ENCODE measurements at places on chromosomes 3 and 15.

GRCh38 chr3:117531078-117531767 lies 821.6 kb downstream of the TUSC7 start:
- DNase-seq, result no peak

DNA sequence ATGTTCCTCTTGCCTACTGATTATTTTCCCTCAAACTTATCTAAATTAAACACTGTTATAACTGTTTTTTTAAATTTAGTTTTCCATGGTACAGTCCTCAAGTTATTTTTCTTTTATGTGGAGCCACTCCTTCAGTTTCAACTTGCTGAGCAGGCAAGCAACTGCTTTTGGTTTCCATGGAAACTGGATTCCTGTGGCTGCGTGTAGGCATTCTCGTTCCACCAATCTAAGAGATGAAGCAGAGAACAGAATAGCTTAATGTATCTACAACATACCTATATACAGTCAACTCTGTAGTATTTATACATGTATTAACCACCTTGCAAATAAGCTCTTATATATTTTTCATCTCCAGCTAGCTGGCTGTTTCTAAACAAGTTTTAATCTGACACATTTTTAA lies 25.8 kb upstream of the ANXA2 start:
- DNase-seq, result no peak

GRCh38 chr3:160090653-160091052 lies 102.0 kb downstream of the IL12A start:
- DNase-seq, result no peak

DNA sequence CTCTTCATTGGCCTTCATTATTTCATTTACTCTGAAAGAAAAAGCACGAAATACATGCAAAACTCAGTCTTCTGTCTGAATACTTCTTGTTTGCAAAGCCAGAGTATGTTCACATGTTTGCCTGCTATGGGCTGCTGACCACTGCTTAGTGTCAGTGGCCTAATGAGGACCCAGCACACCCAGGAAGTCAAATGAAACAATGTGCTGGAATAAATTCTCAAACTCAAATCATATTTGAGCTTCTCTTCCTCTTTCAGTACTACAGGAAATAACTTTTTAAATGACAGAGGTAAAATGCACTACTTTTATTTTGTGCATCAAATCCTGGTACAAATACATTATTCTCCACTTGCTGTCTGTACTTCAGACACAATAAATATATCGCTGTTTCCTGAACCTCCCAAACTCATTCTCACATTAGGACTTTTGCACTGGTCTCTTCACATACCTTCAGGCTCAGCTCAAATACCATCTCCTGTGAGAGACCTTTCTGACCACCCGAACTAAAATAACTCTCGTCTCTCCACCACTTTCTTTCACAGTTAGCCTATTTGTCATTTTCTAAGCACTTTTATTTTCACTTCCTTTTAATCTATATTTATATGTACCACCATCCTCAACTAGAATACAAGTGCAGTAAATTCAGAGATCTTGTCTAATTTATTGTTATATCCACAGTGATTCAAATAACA lies 176.8 kb downstream of the TUSC7 start:
- DNase-seq, result no peak

DNA sequence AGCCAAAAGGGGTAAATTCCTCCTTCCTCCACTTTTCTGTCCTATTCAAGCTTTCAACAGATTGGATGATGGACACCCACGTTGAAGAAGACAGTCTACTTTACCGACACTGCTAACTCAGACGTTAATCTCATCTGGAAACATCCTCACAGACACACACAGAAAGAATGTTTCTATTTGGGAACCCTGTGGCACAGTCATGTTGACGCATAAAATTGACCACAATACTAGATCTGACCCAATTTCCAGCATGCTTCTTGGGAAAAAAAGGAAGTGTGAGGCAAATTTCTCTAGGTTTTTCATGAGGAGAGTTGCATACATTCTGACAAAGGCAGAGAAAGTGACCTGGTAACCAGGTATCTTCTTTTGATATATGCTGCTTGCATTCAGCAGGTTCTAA lies 594.1 kb downstream of the FGF12 start:
- no peak for DNase-seq

DNA sequence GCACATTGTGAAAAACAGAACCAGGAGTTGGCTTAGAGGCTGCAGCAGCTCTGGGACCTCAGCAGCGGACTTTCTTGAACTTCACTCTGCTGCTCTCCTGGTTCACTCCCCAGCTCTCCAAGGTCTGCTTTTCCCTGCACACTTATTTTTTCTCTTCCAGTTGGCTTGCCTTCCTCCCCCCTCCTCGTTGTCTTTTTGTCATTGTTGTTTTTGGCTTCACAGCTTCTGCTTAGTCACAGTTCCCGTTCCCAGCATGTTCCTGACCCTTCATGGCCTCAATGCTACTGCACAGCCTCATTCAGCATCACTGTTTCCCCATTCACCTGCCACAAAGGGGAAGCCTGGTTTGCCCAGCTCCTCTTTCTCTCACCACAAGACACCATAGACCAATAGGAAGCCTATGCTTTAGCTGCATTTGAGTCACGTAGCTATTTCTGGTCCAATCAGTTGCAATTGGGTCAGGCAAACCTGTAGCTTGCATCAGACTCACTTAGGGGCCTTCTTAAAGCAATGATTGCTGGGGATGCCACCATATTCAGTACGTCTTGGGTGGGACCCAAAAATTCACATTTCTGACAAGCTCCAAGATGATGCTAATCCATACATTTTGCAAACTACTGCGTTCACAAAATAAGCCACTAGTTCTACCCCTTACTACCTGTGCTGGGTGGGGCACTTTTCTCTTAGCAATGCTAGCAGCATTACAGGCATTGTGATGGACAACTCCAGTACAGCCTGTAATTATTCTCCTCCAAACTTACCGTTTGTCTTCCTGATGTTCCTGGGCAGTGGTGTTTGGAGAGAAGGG lies 7.8 kb upstream of the SUMF1 start:
- no peak for DNase-seq

- no peak for DNase-seq
These were observed 84.8 kb upstream of the WNT5A start for GRCh38 chr3:55571913-55572312.

GRCh38 chr3:31079689-31080088 lies 185.2 kb upstream of the GADL1 start:
- no peak for DNase-seq

- no peak for DNase-seq
These were observed 852.3 kb downstream of the OTOL1 start for GRCh38 chr3:162348912-162349311.

- no peak for DNase-seq
These were observed 107.7 kb upstream of the SLC6A11 start for GRCh38 chr3:10708216-10708893.

DNA sequence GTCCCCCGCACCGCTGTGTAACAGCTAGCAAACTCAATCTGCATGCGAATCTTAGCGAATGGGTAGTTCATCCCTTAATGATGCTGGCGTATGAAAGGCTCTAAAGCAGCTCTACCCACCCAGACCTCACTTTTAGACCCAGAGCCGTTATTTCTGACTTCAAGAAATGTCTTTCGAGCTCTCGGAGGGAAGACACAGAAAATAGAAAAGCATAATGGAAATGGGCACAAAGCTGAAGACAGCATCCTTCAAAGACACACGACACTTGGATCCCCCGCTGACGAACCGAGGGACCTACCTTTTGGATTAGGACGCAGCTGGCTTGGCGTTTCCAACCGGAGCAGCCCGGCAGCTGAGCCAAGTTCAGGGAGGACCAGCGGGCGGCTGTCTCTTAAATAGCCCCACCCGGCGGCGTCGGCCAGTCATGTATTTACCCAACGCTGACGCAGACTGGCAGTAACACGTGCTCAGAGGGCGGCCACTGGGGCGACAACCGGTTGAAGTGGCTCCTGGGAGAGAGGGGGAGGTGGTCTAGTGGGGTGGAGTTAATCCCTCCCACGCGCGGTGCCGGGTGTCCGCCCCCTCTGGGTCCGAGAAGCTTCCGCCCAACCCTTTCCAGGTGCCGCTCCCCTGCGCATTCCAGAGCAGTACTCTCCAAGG lies 1.5 kb downstream of the CCK start:
- no peak for DNase-seq

DNA sequence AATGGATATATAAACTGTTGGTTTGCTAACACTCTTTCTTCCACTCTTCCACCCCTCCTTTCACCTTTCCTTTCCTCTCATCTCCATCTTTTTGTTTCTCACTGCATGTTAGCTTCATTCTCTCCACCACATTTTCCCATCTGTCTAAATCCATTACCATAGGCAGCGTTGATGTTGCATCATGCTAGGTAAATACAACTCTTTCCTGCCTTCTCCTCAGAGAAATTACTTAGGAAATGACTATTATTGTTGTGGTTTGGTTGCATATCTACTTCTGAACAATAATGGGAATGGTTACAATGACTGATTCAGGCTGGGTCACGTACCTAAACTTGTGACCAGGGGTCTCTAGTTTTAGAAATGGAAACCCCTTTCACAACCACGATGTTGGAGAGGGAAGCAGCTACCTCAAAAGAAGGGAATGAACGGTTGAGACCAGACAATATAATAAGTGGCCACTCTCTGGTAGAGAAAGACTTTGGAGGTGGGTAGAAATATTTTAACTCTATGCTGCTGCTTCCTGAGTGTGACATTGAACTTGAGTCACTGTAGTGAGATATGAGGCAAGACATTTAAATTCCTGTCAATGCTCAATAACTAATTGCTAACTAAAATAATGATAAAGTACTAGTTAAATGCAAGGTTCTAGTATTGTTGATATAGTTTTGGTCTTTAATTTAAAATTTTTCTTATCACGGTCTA lies 314.1 kb upstream of the TGFBR2 start:
- DNase-seq, result no peak
